ENCODE measurements at places on chromosomes 5 and 9. TPM values are rescaled to one million over a fixed set of nuclear protein-coding genes. Genes with fewer than 3 reads are reported as not detected.

GRCh38 chr9:29514336-29514735 lies 1941.1 kb upstream of the C9orf72 start:
- no peak overlapping the region for H3K27ac ChIP-seq
- DNase-seq: no peak
- H3K4me3 ChIP-seq: no peak overlapping the region
- H3K36me3 ChIP-seq: no peaks in the 10 kb centered on the region
- H3K4me1 ChIP-seq: no peaks in the 10 kb centered on the region

DNA sequence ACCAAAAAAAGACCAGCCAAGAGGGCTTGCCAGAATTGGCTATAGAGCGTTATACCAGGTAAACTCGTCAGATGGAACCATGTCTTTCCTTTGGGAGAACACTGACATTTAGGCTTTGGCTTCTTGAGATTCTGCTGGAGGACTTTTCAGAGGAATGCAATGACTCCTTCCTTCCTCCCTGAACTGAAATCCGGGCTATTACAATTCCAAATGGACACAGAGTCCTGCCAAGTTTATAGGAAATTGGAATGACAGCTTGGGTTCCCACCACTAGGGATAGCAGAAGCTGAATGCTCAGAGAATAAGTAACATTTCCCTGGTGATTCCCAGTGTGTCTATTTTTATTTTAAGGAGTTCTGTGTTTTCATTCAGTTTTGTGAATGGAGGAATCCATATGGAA lies 143.0 kb downstream of the FGF1 start:
- H3K27me3 ChIP-seq: no peaks in the 10 kb centered on the region
- peak overlapping the region; percentile 24 for H3K27ac ChIP-seq
- no peaks in the 10 kb centered on the region for H3K36me3 ChIP-seq
- H3K4me1 ChIP-seq: peaks cover 41% of the 10 kb centered on the region

VLDLR gene
- polyA plus RNA-seq: 12.0 TPM

TLR4 gene
- 1.2 TPM for polyA plus RNA-seq

- no peak for DNase-seq
- no peak overlapping the region for H3K27ac ChIP-seq
- H3K27me3 ChIP-seq: no peaks in the 10 kb centered on the region
- H3K4me1 ChIP-seq: no peaks in the 10 kb centered on the region
- no peak overlapping the region for H3K4me3 ChIP-seq
- no peaks in the 10 kb centered on the region for H3K36me3 ChIP-seq
These were observed 324.4 kb downstream of the PDE4D start for GRCh38 chr5:59569158-59569557.

GRCh38 chr9:114965564-114965963 lies 35.2 kb upstream of the TNFSF8 start:
- no peaks in the 10 kb centered on the region for H3K4me1 ChIP-seq
- DNase-seq: no peak
- no peak overlapping the region for H3K4me3 ChIP-seq
- no peaks in the 10 kb centered on the region for H3K36me3 ChIP-seq
- no peak overlapping the region for H3K27ac ChIP-seq

- H3K36me3 ChIP-seq: peaks cover 40% of the 10 kb centered on the region
- peak; percentile 82 for DNase-seq
- H3K4me3 ChIP-seq: peak overlapping the region; percentile 84
- H3K27me3 ChIP-seq: no peaks in the 10 kb centered on the region
- peaks cover 22% of the 10 kb centered on the region for H3K4me1 ChIP-seq
- peak overlapping the region; percentile 96 for H3K27ac ChIP-seq
These were observed 915 bp downstream of the ZFAND5 start for GRCh38 chr9:72363908-72364678.

DNA sequence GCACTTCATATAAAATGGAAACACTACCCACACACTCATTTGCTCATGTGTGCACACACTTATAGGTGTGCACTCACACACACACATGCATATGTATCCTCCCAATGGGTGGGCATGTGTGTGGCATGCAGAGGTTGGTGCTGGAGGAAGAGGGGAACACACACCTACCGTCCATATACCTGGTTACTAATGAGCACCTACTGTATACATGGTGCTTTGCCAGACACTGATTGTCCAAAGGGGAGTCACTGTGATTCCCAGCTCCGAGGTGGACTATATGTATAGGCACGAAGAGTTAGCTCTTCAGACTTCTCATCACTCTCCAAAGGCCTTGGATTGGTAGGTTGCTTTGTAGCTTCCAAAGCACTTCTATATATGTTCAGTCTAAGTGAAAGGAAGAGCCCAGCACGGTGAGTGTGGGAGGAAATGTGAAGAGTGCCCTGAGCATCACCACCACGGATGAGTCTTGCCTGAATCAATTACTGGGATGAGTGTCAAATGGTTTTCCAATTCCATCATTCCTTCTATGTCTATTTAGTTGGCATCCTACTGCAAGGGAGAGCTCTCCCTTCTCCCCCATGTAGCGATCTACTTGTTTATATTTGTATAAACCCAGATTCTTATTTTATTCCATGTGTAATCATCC lies 12.6 kb upstream of the ERGIC1 start:
- DNase-seq: no peak
- H3K36me3 ChIP-seq: no peaks in the 10 kb centered on the region
- no peaks in the 10 kb centered on the region for H3K27me3 ChIP-seq
- H3K27ac ChIP-seq: no peak overlapping the region

LCN9 gene
- not detected for polyA plus RNA-seq

UIMC1 gene
- polyA plus RNA-seq: 19.9 TPM

SLC46A2 gene
- not detected for polyA plus RNA-seq

DNA sequence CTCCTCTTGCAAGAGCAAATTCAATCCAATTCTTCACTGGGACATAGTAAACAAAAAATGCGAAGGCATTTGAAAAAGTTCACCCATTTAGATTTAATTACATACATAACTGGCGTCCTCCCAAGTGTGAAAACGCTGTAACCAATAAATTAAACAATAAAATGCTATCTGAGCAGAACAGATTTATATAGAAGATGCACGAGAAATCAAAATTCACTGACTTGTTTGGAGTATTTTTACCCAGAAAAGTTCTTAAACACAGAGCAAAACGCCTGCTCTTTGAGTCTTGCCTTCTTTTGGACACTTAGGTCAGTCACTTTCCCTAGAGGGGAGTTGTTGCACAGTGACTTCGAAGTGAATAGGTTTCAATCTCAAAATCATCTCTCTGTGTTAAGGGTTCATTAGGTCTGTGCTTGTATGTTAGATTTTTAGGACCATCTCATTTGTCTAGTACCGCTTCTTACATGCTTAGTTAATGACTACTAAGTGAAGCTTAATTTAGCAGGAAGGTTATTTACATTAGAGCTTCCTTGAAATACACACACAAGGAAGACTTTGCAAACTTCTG lies 1.9 kb downstream of the ALDH1A1 start:
- H3K4me1 ChIP-seq: no peaks in the 10 kb centered on the region
- H3K27me3 ChIP-seq: peaks cover 22% of the 10 kb centered on the region
- H3K27ac ChIP-seq: no peak overlapping the region
- no peak for DNase-seq

DNA sequence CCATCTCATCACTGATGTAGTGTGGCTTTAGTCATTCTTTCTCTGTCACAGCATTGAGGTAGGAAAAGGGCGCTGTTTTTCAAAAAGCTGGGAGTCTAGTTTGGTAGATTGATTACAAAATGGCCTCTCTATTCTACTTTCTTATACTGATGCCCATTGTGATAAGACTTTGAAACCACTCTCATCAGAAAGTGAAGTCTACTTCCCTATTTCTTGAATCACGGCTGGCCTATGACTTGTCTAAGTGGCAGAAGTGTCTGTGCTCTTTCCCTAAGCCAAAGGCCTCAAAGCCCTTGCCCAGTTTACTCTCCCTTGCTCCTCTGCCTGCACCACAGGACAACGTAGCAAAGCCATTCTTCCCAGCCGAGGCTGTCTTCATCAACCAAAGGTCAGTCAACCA lies 83.0 kb upstream of the IL33 start:
- H3K4me3 ChIP-seq: no peak overlapping the region
- no peak for DNase-seq
- no peaks in the 10 kb centered on the region for H3K36me3 ChIP-seq

GRCh38 chr5:104353371-104353770 lies 790.8 kb upstream of the NUDT12 start:
- no peak overlapping the region for H3K4me3 ChIP-seq
- DNase-seq: no peak
- no peaks in the 10 kb centered on the region for H3K4me1 ChIP-seq
- H3K27me3 ChIP-seq: no peaks in the 10 kb centered on the region
- no peaks in the 10 kb centered on the region for H3K36me3 ChIP-seq

- DNase-seq: no peak
- peaks cover 3% of the 10 kb centered on the region for H3K36me3 ChIP-seq
- no peak overlapping the region for H3K4me3 ChIP-seq
- no peak overlapping the region for H3K27ac ChIP-seq
- H3K4me1 ChIP-seq: peaks cover 4% of the 10 kb centered on the region
- no peaks in the 10 kb centered on the region for H3K27me3 ChIP-seq
These were observed 51.9 kb downstream of the COL27A1 start for GRCh38 chr9:114207034-114207810.

GRCh38 chr5:112159435-112159834 lies 259.6 kb downstream of the EPB41L4A start:
- no peaks in the 10 kb centered on the region for H3K27me3 ChIP-seq
- H3K4me1 ChIP-seq: peaks cover 9% of the 10 kb centered on the region
- H3K27ac ChIP-seq: no peak overlapping the region
- no peak overlapping the region for H3K4me3 ChIP-seq
- H3K36me3 ChIP-seq: peaks cover 28% of the 10 kb centered on the region

- no peaks in the 10 kb centered on the region for H3K27me3 ChIP-seq
- no peak for DNase-seq
- no peaks in the 10 kb centered on the region for H3K4me1 ChIP-seq
- H3K4me3 ChIP-seq: no peak overlapping the region
- H3K36me3 ChIP-seq: no peaks in the 10 kb centered on the region
These were observed 69.2 kb upstream of the SH3GL2 start for GRCh38 chr9:17509701-17510100.

DNA sequence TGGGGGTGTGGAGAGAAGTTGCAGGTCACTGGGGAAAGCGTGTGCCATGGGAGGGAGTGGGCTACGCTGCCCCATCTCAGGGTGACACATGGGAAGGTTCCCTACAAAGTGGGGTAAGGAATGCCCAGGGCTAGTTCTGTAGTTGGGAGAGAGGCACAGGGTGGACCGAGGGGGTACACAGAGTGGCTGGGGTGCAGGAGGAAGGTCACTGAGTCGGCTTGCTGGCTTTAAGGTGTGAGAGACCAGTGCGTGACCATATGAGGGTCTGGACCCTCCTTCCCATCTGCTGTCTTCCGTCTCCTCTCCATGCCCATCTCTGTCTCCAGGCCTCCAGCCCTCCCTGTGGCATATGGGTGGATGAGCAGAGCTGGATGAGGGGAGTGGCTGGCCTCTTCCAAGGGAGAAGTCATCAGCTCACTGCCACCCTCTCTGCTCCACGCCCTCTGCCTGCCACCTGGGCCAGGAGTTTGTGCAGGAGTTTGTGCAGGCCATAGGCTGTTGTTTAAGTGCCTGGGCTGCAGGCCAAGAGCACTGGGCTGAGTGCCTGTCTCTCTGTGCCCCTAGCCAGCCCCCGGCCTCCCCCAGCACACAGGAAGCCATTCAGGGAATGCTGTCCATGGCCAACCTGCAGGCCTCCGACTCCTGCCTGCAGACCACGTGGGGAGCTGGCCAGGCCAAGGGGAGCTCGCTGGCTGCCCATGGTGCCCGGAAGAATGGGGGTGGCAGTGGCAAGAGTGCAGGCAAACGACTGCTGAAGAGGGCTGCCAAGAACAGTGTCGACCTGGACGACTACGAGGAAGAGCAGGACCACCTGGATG lies 96.8 kb downstream of the PHF2 start:
- DNase-seq: peak; percentile 35
- H3K27me3 ChIP-seq: no peaks in the 10 kb centered on the region
- no peak overlapping the region for H3K27ac ChIP-seq

GRCh38 chr5:40904205-40904993 lies 4.9 kb upstream of the C7 start:
- H3K4me3 ChIP-seq: peak overlapping the region; percentile 43
- peak; percentile 67 for DNase-seq
- H3K27ac ChIP-seq: peak overlapping the region; percentile 86
- H3K27me3 ChIP-seq: no peaks in the 10 kb centered on the region
- no peaks in the 10 kb centered on the region for H3K36me3 ChIP-seq

- no peak overlapping the region for H3K27ac ChIP-seq
- H3K4me1 ChIP-seq: no peaks in the 10 kb centered on the region
- H3K4me3 ChIP-seq: no peak overlapping the region
These were observed 34.1 kb upstream of the NR4A3 start for GRCh38 chr9:99787556-99787955.

TEX48 gene
- polyA plus RNA-seq: 0.46 TPM

GRCh38 chr5:115349001-115349817 lies 52.8 kb upstream of the CCDC112 start:
- no peak overlapping the region for H3K4me3 ChIP-seq
- no peak overlapping the region for H3K27ac ChIP-seq
- H3K36me3 ChIP-seq: no peaks in the 10 kb centered on the region
- DNase-seq: no peak

DNA sequence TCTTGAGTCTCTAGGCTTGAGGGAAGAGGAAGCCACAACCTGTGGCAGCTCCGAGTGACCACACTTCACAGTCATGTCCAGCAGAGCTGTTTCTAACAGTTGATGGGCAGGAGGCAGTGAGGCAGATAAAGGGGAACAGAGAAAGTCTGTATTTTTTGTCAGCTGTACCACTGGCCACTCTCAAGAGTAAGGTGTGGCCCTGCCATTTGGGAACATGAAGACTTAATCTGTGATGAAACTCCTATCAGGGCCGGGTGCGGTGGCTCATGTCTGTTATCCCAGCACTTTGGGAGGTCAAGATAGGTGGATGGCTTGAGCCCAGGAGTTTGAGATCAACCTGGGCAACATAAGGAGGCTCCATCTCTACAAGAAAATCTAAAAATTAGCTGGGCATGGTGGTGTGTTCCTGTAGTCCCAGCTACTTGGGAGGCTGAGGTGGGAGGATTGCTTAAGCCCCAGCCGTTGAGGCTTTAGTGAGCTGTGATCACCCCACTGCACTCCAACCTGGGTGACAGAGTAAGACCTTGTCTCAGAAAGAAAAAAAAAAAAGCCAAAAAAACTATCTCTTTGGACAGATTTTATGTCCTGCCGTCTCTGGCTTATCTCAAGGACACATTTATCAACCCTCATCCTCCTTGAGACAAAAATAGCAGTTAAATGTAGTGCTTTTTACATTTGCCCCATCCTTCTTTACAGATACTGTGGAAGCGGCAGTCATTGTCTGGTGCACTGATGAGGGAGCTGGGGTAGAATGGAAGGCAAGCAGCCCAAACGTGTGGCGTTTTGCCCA lies 11.9 kb upstream of the COL15A1 start:
- no peak overlapping the region for H3K27ac ChIP-seq
- DNase-seq: no peak
- no peaks in the 10 kb centered on the region for H3K36me3 ChIP-seq
- no peaks in the 10 kb centered on the region for H3K4me1 ChIP-seq
- H3K27me3 ChIP-seq: no peaks in the 10 kb centered on the region
- no peak overlapping the region for H3K4me3 ChIP-seq

CDKN2B gene
- 6.3 TPM for polyA plus RNA-seq

ADRB2 gene
- polyA plus RNA-seq: 1.0 TPM

CYSRT1 gene
- 2.2 TPM for polyA plus RNA-seq

DNA sequence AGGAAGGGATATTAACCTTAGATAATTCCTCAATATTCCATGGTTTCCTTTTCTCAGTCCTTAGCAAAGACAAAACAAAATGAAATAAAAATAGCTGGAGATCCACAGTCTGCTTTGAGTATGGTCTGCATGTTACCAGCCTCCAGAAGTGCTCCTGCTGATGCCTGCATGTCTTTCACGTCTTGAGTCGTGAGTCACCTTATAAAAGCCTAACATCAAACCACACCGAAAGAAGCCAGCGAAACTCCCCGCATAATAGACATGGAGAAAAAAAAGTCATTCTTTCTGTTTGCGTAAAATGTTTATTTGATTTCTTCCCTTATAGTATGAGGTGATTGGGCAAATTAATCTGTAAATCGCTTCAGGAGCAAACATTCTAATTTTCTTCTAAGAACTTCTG lies 380.5 kb downstream of the SLCO4C1 start:
- no peaks in the 10 kb centered on the region for H3K27me3 ChIP-seq
- H3K36me3 ChIP-seq: no peaks in the 10 kb centered on the region
- no peak for DNase-seq
- H3K4me1 ChIP-seq: no peaks in the 10 kb centered on the region

PROB1 gene
- 0.44 TPM for polyA plus RNA-seq
